ENCODE measurements at places on chromosomes 12 and 14. TPM values are rescaled to one million over a fixed set of nuclear protein-coding genes. Genes with fewer than 3 reads are reported as not detected.

The KRT74 gene
- not detected for total RNA-seq

The CLEC7A gene
- total RNA-seq, result not detected

The ENDOU gene
- total RNA-seq, result 0.09 TPM

The GPR162 gene
- 0.21 TPM for total RNA-seq

The TMEM30B gene
- total RNA-seq, result 0.47 TPM

Measured in activated CD4-positive, alpha-beta T cell treated with anti-CD3 and anti-CD28 coated beads, Interleukin-2, amount 10 ng/mL, durations not matched to agents 24 days and 14 days (primary cell).